ENCODE measurements at places on chromosomes 12 and 14.

- no peak for DNase-seq
Observed at GRCh38 chr12:39341761-39342160, 101.2 kb downstream of the KIF21A start.

- peak; percentile 32 for DNase-seq
Observed at GRCh38 chr14:56555921-56556570, 23.6 kb upstream of the TMEM260 start.

- no peak for DNase-seq
Observed at GRCh38 chr12:5203274-5203673, 159.6 kb downstream of the KCNA5 start.

GRCh38 chr12:6090803-6091202 lies 33.7 kb downstream of the VWF start:
- no peak for DNase-seq

DNA sequence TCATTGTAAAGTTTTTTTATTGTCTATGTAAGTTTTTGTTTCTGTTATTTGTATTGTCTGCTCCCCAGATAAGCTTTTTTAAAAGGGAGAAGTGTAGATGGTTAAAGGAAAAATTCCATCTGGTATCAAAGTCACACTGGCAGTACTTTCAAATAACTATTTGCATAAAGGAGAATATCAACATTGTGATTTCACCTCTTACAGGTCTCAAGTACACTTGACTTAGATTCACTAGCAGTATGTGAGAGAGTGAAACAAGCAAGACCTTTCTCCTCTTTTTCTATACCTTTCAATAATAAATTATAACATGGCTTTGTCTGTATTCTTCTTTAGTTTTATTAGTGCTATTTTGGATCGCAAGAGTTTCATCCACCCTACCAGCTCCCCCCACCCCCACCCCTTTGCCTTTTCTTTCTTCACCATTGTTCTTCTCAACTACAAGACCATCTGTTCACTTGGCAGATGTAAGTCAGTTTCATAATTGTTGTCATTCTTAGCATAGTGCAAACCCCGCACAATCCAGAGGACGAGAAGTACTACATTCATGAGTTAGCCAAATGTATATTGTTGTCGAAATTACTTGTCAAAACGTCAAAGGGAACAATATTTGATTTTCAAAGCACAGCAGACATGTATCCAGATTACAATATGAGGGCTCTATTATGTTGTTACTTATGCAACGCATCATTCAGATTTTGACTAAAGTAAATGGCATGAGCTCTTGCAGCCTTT lies 602.7 kb upstream of the FLRT2 start:
- DNase-seq = no peak

- DNase-seq = no peak
Observed at GRCh38 chr14:21974741-21975140, 301.1 kb upstream of the OR4E1 start.

Data from NCI-H1436 treated with DMSO at 0.1 percent for 48 hours (cell line).